Smooth muscle cell of bladder (primary cell): ENCODE measurements at places on chromosomes 11 and 22. TPM values are rescaled to one million over a fixed set of nuclear protein-coding genes. Genes with fewer than 3 reads are reported as not detected.

The DBX1 gene
- total RNA-seq: not detected in 2 replicates

The SYCE3 gene
- 0.37 and 0.85 TPM in 2 replicates for total RNA-seq

The PDE2A gene
- total RNA-seq: 0.18 and 0.28 TPM in 2 replicates

The SERPIND1 gene
- total RNA-seq: 0.14 TPM in 1 of 2 replicates, not detected in the other

The GRIK4 gene
- total RNA-seq: 0.09 and 0.14 TPM in 2 replicates

The MAFF gene
- total RNA-seq: 10.5 and 19.9 TPM in 2 replicates

The EEF1G gene
- total RNA-seq: 1,708 and 1,734 TPM in 2 replicates
